ENCODE measurements at places on chromosomes 12 and 14.
A peak's percentile ranks its signal among the peaks of the same experiment; 100 is the strongest.

DNA sequence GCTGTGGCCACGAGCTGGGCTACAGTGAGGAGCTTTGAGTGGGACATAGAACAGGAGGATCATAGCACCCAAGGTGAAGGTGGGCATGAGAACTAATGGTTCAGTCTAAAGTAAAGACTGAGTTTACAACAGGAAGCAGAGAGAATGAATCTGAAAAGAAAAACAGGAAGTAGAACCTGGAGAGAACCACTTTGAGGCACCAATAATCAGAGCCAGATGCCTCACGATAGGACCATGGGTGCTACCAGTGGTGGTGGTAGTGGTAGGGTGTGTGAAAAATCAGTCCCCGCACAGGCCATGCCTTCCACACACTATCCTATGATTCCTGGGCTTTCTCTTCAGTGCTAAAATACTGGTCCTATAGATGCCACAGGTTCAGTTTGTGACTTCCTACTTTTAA, 293.6 kb downstream of the AKAP6 start:
- no peak for DNase-seq

GRCh38 chr12:47286676-47287075, 206.9 kb upstream of the AMIGO2 start:
- DNase-seq, result no peak

DNA sequence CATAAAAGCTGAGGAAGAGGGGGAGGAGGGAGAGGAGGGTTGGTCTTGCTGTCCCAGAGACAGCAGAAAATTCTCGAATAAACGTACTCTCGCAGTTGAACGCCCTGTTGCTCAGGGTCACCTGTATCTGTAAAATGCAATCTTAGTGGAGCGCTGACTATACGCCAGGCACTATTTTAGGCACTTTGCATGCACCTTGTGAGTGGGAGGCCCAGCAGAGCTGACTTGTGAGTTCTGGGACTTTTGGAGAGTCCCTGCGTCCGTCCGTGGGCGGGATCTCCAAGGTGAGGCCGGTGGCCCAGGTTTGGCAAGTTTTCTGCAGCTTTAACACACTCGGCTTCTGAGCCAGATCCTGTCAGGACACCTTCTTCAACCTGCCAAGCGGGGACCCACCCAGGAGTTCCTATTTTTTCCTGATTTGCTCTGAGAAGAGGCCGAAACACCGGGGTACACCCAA, 32.5 kb upstream of the PLEKHG6 start:
- no peak for DNase-seq

- DNase-seq, result no peak
Observed at GRCh38 chr12:87783467-87783866, 245.7 kb downstream of the C12orf50 start.

- no peak for DNase-seq
Observed at GRCh38 chr14:82710267-82710841, 1176.7 kb upstream of the SEL1L start.

GRCh38 chr12:109153821-109154441, 37.5 kb downstream of the ACACB start:
- no peak for DNase-seq

DNA sequence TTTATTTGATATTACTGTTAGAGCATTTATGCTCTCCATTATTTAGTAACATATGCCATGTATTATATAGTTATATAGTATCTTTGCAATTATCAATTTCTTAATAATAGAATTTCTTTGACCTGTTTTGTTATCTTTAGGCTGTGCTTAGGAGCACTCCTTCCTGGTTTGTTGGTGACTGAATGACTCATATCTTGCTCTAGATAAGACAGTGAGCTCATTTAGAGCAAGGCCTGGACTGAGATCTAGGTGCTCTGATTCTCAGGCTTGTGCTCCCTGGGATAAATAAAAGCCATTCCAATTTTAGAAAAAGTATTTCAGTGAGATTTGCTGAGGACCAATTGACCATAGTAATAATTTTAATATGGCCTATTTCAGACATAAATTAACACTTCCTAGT, 951.2 kb downstream of the FLRT2 start:
- DNase-seq, result no peak

GRCh38 chr14:70856851-70857495, 47.7 kb upstream of the MAP3K9 start:
- peak; percentile 28 for DNase-seq

DNA sequence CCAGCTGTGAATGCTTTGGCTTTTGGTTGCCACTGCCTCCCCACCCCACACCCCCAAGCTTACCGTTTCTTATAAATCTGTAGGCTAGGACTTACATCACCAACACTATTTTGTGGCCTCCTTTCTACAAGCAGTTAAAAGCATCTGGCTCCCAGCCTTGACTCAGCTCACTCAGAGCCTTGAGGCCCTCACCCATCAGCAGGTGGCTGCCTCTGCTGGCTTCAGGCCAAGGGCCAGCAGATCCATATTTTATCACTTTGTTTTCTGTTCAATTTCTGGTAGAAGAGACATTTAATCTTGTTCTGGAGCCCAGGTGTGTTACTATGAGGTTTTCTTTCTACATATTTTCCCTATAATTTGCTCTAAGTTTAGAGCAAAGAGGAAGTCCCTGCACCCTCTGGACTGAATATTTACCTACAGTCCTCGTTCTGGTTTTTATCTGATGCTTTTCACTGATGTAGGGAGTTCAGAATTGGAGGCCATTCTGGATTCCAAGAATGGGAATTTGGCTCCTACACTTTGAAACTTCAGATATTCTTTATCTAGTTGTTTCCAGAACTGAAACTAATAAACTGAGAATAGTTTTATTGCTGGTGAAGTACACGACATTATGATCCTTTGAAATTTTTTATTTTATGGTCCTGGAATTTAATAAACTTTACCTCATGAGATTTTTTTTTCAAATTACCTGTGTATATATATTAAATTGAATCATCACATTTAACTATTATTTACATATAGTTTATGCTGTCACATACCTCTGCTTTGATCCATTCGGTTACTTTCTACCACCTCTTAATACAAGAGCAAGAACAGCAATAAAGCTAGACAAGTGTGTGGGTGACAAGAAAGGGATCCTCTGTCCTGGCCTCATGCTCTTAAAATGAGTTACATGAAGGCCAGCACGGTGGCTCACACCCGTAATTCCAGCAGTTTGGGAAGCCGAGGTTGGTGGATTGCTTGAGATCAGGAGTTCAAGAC, 22.2 kb downstream of the PLBD1 start:
- DNase-seq, result no peak

- DNase-seq, result no peak
Observed at GRCh38 chr12:123010681-123011080, 30.2 kb downstream of the ARL6IP4 start.

DNA sequence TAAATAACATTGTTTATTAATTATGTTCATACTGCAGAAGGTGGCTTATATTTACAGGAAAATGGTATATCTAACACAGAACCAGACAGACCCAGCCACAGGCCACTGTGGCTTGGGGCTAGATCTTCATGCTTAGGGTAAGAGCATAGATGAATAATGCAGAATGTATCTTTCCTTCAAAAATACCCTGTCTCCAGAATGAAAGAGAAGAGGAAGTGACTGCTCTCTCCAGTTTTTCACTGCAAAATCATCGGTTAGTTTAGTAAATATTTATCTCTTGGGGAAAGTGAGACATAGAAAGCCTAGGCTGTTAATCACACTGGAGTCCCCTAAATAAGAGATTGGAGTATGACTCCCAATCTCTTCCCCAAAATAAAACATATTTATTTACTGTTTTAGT, 453.7 kb downstream of the NAV3 start:
- no peak for DNase-seq

DNA sequence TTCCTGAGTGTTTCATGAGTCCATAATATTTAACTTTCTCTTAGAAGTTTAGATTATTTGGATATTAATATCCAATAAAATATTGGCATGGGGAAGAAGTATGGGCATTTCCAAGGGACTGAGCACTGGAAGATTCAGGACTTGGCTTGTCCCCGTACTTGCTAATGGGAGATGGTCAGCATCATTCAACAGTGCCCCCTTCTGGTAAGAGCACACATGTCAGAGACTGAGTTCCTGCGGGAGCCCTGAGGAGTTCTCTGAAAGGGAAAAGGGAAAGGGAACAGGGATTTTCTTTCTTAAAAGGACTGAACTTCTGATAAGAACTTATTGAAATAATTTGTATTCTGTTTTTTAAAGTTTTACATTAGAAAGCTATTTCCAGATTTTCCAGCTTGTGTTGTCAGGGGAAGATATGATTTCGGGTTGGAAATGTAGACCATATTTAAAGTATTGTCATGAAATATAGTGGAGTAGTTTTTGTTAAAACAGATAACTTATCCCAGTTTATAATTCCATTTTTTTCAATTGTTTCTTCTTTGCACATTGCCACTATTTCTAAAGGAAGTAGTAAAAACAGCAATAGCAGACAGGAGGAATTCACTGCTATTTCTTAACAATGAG, 59.8 kb upstream of the C12orf71 start:
- peak; percentile 43 for DNase-seq

GRCh38 chr14:22569106-22569736, 19.8 kb downstream of the DAD1 start:
- no peak for DNase-seq

DNA sequence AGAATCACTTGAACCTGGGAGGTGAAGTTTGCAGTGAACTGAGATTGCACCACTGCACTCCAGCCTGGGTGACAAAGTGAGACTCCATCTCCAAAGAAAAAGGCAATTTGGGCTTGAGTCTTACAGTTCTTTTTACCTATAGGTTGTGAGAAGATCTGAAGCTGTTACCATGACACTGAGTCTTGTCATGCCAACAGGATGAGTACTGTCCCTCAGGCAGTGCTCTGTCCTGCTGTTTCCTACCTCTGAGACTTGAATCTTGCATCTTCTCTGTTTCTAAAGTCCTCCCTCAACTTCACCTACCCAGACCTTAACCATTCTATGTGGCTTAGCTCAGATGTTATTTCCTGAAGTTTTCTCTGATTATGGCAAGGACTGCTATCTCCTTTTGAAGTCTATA, 400.8 kb upstream of the PRICKLE1 start:
- no peak for DNase-seq

- DNase-seq, result no peak
Observed at GRCh38 chr12:47652521-47653234, 53.2 kb downstream of the RPAP3 start.

GRCh38 chr12:94941440-94941862, 62.0 kb downstream of the NDUFA12 start:
- DNase-seq, result no peak

- no peak for DNase-seq
Observed at GRCh38 chr12:127336416-127336815, 930.6 kb upstream of the TMEM132C start.

DNA sequence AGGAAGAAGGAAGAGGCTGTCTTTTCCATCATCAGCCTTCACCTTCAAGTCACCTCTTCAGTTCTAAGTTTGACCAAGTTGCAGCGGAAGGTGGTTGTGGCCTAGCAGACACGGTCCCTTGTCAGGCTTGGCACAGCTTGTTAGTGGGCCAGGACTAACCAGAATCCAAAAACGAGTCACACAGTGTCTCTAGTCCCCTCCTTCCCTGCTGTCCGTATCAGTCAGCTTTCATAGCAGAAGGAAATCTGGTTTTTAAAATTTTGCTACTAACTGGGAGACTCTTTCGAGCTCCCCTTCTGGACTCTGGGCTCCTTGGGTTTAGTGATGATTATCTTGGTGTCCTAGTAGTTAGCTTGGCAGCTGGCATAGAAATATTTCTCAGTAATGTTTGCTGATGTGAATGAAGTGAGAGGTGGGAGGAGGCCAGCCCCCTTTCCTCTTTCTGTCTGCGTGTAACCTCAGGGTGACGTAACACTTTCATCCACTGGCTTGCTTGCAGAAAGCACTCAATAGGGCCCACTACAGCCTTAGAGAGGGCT, 3.8 kb downstream of the ETV6 start:
- no peak for DNase-seq

DNA sequence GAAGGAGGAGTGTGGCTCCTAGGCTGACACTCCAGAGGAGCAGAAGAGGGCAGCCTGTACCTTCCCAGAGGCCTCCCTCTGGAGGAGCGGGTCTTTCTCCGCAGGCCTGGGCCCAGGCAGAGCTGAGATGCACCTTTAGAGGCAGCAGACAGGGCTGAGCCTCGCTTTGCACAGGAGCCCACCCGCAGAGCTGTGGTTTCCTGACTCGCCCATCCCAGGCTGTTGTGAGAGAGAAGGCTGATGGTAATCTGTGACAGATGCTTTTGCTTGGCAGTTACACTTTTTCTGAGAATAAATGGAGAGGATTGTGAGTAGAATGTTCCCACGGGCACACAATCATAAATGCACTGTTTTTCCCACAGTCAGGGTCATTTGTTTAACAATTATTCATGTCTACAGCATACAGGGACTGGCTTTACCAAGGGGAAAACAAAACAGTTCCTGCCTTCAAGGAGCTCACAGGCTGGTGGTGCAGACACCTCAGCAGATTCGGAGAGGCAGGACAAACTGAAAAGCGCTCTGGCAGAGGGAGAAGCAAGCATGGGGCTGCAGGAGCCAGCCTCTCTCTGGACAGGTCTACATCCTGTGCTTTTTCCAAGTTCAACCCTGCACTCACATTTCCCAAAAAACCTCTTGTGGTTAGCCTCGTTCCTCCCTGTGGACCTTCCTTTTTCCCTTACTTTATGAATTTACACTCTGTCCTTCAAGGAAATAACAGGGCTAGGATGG, 13.9 kb downstream of the EVL start:
- DNase-seq, result no peak

- DNase-seq, result peak; percentile 36
Observed at GRCh38 chr14:29236401-29236800, 469.8 kb downstream of the FOXG1 start.

DNA sequence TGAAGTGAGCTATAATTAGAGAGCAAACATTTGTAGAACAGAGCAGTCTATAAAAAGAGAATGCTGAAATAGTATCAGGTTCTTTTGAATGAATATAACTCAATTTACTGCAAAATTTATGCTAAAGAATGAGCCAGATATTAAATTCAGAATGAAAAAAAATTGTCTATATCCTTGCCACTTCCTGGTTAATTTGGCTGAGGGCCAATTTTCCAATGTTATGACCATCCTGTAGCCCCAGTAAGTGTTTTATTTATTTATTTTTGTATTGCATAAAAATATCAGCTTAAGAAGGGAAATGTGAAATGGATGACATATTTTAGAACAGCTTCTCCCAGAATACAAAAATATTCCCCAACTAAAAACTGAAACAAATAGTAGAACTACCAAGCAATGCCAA, 263.4 kb downstream of the SOX5 start:
- no peak for DNase-seq

- no peak for DNase-seq
Observed at GRCh38 chr12:52067081-52067374, 2.8 kb upstream of the ATG101 start.

DNA sequence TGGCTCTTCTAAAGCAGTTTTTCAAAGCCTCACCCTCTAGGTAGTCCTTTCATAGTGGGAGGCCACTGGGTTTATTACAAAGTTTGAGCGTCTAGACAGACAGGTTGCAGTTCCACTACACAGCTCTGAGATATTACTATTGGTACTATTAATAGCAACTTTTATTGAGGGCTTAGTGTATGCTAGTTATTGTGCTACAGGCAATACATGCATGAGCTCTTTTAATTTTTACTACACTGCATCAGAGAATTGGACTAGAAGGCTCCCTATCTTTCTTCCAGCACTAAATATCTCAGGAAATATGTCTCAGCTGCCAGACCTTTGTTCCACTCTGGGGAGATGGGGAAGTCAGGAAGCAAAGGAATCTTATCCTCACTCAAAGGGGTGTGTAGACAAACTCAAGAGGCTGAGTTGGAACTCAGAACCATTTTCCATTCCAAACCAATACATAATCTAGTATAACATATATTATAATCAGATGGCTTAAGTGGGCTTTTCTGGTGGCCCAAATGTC, 161.8 kb upstream of the SLC38A2 start:
- DNase-seq, result no peak
